8988T (cell line): ENCODE measurements at places on chromosomes 3 and 15.

DNA sequence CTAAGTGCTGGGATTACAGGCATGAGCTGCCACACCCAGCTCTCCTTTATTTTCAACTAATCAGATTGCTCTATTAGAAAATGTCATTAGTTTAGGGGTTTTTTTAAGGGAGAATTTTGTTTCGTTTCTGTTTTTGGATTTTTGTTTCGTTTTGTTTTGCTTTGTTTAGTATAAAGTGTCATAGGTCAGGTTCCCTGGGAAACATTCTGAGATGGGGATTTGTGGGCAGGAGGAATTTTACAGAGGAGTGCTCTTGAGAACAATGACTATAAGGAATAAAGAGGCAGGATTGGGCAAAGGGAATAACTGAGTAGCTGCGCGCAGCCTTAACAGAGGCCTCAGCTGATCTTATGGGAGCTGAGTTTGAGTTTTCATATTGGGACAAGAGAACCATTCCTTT is 86.8 kb upstream of the NR2F2 start:
- no peak for DNase-seq

DNA sequence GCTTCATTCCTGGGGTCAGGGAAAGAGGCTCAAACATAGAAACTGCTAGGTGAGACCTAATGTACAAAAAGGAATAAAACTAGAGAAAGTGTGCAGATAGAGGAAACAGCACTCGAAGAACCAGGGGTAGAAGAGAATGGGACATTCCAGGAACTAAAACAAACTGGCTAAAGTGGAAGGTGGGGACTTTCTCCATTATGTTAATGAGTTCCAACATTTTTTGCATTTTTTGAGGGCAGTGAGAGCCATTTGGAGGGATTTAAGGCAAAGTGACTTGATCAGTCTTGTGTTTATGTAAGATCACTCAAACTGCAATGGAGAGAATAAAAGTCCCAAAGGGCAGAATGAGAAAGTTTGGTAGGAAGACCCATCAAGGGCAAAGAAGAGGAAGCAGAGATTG is 20.6 kb upstream of the SLC4A7 start:
- no peak for DNase-seq

- no peak for DNase-seq
Measured at GRCh38 chr3:186133980-186134379, 25.1 kb upstream of the ETV5 start.

DNA sequence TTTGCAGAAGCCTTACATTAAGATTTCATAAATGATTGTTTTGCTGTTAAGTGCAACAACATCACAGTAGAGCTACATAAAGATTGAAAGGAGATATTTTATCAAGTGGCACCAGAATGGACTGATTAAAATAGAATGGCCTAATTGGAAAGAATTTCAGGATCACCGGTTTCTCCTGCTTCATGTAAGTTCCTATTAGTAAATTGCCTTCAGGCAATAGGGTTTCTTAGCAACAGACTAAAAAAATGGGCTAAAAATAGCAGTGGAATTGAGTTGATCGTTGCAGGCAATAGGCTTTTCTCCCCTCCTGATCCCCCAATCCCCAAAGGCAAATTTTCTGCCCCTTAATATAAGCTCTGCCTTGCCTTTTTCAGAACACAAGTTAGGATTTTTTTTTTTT is 917 bp downstream of the LNP1 start:
- DNase-seq: no peak

GRCh38 chr3:97765336-97765735 is 778 bp downstream of the ARL6 start:
- DNase-seq: no peak

- DNase-seq: no peak
Measured at GRCh38 chr3:37571269-37571668, 290.4 kb upstream of the CTDSPL start.

DNA sequence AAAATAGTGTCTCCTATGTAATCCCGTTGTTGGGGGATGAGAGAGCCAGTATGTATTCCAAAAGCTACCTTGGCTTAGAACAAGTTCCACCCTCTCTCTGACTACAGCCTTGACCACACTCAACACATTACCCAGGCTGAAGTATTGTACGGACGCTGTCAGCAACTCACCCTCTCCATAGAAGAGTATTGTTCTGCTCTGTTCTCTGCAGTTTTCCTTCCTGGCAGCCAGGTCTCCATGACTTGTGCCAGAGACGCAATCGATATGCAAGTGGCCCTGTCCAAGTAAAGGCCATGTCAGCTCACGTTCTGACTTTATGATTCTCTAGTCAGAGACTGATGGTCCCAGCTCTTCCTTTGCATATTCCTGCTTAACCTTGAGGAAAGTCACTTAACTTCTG is 164.1 kb upstream of the SLCO3A1 start:
- no peak for DNase-seq

DNA sequence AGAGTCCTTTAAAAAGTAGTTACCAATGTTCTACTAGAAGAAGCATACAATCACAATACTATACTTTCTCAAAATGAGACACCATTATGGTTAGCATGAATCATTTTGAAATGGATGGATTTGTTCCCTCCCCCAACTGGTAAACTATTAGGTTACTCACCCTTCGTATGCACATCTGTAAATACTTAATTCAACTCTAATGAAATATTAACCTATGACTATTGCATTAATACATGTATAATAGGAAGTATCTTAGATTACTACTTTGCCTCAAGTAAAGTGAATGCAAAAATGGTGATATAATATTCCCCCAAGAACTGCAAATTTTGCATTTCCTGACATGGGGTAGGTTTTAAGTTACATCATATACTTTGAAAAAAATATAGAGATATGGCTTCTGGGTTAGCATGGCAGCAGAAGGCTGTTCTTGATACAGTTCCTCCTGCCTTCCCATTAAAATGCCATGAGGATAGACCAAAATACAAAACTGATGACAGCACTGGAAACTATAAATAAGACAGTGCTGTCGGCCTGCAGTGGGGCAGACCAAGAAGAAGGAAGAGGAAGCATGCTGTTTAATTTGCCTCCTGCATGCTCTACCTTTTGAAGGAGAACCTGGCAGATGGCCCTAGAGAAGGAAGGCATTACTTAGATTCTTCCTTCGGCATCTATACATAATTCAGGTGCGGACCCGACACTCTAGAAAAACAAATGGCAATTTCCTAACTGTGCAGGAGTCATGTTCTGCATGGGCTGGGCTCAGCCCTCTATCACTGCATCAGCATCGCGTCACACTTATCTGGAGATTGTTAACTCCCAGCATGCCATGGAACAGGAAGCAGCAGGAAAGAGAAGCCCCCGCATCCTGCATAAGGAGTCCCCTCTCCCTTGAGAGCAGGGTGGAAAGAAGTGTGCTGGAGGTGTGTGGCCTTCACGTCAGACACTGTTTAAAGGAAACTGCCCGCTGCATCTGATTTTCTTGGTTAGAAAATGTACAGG is 41.8 kb upstream of the NEO1 start:
- DNase-seq: no peak

DNA sequence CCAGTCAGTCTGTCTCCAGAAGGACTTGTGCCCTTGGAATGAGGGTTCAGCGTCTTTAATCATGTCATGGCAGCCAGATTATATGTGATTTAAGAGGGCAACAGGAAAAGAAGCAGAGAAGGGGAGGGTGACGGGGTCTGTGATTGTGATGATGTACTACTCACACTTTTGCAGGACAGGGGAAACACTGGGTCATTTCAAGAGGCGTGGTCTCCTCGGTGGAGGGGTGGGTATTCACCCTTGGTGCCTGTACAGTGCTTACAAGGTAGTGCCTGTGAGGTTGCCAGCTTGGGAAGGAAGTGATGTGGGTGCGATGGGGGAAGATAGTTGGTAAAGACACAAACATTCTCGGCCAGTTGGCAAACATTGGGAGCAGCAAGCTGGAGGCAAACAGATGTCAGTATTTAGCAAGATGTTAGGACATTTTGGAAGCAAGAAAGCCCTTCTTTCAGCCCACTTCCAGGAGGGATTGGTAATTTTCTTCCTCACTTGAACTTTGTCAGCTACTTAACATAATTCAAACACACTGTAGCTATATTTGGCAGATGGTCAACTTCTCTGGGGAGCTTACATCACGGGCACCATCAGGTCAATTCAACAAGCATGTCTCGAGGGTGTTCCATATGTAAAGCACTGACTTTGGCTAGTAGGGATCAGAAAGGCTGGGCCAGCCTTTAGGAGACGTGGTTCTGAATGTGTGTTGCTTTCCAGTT is 71.4 kb upstream of the ROPN1 start:
- no peak for DNase-seq

DNA sequence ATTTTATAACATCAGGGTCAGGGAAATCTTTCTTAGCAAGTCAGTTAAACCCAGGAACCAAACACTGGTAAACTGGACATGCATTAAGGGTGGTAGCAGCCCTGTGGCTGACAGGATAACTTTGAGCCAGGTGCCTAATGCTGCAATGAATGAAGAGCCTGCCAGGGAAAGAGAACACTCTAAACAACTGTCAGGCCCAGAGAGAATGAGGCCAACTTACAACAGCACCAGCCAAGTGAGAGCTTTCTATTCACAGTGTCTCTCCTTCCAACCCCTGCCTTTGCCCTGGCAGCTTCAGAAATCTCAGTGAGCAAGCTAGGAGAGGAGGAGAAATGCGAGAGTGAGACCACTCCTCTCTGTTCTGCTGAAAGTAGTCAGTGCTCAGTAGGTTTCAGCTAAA is 50.4 kb upstream of the ATP2C1 start:
- no peak for DNase-seq

GRCh38 chr15:59255680-59256336 is 49.2 kb downstream of the LDHAL6B start:
- no peak for DNase-seq
